ENCODE measurements at places on chromosomes 3 and 15.
A peak's percentile ranks its signal among the peaks of the same experiment; 100 is the strongest.

GRCh38 chr15:35775471-35775870 lies 229.5 kb upstream of the DPH6 start:
- DNase-seq = no peak

DNA sequence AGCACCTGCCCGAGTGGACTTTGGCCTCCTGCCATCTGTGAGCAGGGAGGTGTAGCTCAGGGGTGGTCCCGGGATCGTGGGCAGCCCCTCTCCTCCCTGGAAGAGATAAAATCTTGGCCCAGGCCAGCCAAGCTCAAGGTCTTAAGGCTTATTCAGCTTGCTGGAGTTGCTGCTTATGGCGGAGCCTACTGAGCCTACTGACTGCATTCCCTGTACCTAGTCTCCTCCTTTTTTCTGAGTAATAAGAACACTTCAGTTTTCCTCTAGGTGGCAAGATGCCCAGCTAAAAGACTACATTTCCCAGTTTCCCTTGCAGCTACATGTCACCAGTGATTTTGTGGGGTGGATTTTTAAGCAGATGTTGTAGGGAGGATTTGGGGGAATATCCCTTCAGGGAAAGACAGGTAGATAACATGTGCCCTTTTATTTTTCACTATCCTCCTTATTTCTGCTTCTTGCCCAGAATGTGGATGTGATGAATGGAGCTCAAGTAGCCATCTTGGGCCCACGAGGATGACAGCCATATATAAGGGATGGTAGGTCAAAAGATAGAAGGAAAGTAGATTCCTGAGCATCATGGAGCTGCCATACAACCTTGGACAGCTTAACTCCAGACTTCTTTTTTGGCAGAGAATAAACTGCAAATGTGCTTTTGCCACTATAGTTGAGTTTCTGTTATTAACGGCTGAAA lies 41.4 kb upstream of the INSYN1 start:
- no peak for DNase-seq

DNA sequence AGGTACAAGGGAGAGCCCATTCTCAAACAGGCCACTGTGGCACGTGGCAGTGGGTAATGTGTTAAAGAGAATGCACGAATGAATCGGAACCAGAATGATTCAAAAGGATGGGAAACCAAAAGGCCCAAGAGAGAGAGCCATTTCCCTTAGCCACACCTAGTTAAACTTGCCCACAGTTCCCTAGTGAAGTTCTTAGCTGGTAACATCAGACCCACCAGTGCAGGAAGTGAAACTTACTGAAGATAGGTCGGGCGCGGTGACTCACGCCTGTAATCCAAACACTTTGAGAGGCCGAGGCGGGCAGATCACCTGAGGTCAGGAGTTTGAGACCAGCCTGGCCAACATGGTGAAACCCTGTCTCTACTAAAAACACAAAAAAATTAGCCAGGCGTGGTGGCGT lies 97.1 kb downstream of the MEX3B start:
- DNase-seq = no peak

GRCh38 chr15:55277116-55277564 lies 12.5 kb downstream of the RAB27A start:
- DNase-seq = no peak

DNA sequence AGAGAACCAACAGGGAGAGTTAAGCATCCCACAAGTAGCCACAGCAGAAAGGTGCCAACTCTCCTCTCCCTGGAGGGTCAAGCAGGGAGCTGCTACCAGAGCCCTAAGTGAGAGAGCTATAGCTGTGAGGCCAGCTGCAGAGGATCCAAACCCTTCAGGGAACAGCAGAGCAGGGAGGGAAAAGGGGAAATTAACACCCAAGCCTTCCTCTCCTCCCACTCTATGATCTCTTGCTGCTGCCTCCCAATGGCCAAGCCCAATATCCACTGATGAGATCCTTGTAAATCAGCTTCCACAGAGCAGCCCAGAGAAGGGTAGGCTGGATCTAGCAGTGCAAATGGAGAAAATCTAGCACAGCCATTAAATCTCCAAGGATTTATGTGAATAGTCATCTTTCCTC lies 68.2 kb upstream of the THBS1 start:
- no peak for DNase-seq

DNA sequence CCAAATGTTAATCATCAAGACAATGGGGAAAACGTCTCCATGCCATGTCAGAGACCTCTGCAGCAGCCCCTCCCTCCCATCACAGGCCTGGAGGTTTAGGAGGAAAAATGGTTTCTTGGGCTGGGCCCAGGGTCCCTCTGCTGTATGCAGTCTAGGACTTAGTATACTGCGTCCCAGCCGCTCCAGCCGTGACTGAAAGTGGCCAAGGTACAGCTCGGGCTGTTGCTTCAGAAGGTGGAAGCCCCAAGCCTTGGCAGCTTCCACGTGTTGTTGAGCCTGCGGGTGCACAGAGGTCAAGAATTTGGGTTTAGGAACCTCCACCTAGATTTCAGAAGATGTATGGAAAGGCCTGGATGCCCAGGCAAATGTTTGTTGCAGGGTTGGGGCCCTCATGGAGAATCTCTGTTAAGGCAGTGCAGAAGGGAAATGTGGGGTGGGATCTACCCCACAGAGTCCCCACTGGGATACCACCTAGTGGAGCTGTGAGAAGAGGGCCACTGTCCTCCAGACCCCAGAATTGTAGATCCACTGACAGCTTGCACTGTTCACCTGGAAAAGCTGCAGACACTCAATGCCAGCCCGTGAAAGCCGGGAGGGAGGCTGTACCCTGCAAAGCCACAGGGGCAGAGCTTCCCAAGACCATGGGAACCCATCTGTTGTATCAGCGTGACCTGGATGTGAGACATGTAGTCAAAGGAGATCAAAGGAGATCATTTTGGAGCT lies 25.0 kb downstream of the NECTIN3 start:
- no peak for DNase-seq

DNA sequence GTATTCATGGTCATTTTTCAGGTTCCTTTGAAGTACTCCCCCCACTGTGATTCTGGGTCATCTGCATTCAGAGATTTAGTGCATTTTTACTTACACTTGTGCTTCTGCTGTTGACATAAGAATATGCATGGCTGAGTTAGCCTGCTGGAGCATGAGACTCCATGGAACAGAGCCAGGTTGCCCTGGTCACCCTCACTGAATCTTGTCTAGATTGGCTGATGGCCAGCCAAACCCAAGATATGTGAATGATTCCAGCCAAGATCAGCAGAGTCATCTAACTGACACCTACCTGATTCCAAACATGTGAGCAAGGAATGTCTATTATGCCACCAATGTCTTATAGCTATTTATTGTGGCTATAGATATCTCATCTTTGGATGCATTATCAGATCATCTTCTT lies 25.1 kb downstream of the DTWD1 start:
- no peak for DNase-seq

- no peak for DNase-seq
Observed at GRCh38 chr15:99438224-99438585, 127.6 kb upstream of the MEF2A start.

GRCh38 chr3:50274371-50275104 lies 4.3 kb upstream of the LSMEM2 start:
- DNase-seq = peak; percentile 22

GRCh38 chr15:58179741-58180381 lies 41.7 kb downstream of the AQP9 start:
- no peak for DNase-seq

DNA sequence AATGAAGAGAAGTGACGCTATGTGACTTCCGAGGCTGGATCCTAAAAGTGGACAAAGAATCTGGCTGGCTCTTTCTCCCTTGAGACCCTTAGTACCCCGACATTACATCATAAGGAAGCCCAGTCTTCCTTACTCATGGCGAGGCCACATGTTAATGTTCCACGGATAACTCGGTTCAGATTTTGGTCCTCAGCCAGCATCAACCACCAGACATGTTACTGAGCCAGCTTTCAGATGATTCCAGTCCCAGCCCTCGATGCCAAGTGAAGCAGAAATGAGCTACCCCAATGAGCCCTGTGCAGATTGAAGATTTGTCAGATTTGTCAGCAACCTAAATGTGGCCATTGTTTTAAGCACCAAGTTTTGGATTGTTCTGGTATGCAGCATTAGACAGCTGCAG lies 46.6 kb downstream of the SLCO2A1 start:
- DNase-seq = no peak

DNA sequence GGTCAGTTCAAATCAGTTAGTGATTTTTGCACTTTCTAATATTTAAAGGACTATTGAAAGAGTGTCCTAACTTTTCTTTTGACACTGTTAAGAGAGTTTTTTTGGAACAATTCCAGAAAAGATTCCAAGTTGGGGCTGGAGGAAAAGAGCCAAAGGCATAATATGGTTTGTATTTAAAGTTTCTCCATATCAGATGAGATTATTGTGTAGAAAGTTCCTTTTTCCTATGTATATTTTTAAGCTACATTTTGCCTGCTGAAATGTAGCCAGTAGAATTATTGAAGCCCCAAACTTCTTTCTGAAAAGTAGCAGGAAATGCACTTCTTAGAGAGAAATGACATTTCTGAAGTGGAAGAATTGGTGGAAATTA lies 136.5 kb upstream of the TSC22D2 start:
- no peak for DNase-seq

- no peak for DNase-seq
Observed at GRCh38 chr15:62020576-62021160, 39.6 kb downstream of the VPS13C start.

- no peak for DNase-seq
Observed at GRCh38 chr3:24273491-24273890, 221.2 kb downstream of the THRB start.

GRCh38 chr3:171860830-171861535 lies 17.8 kb downstream of the TMEM212 start:
- no peak for DNase-seq

- DNase-seq = no peak
Observed at GRCh38 chr3:128524374-128525299, 31.6 kb upstream of the GATA2 start.
